ENCODE measurements at places on chromosomes 3 and 15.

DNA sequence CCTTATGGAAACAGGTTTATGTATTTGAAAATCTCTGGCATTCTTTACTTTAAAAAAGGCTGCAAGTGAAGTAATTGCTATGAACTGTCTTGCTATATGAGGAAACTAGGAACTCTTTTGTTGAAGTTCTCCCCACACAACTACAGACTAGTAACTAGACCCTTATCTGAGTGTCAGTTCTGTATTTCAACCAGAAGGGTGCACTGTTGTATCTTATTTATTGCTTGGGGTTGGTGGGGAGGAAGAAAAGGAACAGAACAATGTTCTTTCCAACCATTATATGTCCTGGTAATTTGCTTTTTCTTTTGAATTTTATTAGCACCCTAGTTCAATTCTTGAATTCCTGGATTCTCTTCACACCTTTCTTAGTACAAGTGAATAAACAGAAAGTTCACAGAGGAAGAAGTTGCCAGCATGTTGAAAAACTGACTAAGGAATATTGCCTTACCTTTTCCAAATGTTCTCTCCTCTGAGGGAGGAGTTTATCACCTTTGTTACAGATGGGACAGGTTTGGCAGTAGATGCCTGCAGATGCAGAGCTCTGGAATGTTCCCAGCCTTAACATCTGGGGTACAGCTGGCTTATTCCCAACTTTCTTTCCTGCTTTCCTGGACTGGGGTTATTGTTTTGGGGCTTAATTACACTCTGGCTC is 162.4 kb upstream of the CFAP20DC start:
- peak; percentile 42 for DNase-seq

- DNase-seq: no peak
These were observed 50.3 kb upstream of the SEC13 start for GRCh38 chr3:10371167-10371566.

GRCh38 chr3:186823386-186823785 is 17.1 kb upstream of the RFC4 start:
- DNase-seq: no peak

DNA sequence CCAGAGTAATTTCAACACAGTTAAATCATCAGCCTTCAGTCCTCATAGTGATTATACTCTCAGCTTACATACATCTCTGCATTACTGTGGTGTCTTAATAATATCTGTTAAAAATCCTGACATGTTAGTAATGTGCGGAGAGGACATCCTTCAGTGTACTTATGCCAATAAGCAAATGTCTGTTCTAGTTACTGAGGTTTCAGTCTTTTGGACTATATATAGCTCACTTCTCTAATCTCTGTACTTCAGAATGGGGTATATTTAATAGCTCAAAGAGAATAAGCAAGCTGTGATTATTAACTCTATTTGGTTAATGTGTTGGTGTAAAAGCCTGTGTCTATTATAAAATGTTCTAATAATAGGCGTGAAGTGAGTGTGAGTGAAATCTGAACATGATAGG is 28.9 kb upstream of the OSTN start:
- DNase-seq: no peak

- no peak for DNase-seq
These were observed 75.9 kb upstream of the CBLB start for GRCh38 chr3:105944721-105945120.

GRCh38 chr3:124256599-124256998 is 264.7 kb upstream of the ROPN1 start:
- no peak for DNase-seq

DNA sequence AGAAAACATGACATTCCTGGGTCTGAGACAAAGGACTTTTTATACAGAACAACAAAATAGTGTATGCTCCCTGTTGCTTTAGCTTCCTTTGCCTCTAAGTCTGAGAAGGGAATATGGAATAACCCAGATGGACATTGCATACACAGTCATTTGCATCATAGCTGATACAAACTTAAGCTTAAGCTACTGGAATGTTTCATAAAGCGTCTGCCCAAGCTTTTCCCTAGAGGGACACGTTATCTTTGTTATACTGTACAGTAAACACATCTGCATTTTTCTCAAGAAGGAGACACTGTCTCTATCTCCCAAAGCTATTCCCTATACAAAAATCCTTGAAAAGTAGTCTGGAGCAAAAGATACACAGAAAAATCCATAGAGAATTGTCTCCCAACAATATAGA is 775.0 kb downstream of the DIPK2A start:
- no peak for DNase-seq
